ENCODE measurements at places on chromosomes 6 and 20.

DNA sequence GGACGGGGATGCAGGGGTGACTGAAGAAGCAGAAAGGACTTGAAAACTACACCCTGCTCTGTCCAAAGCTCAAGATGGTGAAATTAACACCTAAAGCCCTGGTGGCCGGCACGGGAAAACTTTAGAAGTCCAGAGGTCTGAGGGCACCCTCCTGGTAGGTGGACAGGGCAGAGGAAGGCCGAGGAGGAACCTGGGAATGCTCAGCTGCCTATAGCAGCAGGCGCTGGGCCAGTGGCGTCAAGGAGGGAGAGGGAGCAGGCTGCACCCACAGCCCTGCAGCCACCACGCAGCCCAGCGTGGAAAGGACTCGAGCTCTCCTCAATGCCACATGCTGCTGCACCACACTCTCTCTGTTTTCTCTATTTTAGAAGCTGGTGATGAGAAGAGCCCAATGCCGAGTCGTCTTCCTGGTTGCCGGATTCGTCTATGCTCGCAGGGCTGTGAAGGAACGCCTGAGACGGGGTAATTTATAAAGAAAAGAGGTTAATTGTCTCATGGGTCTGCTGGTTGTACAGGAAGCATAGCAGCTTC is 248.3 kb upstream of the AFDN start:
- DNase-seq: no peak

- no peak for DNase-seq
Measured at GRCh38 chr6:16982807-16983206, 119.0 kb upstream of the STMND1 start.

DNA sequence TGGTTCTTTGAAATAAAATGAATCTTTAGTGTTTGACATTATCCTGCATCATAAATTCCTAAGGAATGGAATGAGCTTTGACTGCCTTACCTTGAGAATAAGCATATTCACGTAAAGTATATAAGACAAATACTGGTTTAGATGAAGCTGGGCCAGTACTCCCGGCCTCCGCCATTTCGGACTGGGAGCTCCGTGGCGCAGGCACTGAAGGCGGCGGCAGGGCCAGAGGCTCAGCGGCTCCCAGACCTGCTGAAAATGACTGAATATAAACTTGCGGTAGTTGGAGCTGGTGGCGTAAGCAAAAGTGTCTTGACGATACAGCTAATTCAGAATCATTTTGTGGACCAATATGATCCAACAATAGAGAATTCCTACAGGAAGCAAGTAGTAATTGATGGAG is 76.2 kb upstream of the FAM83B start:
- DNase-seq: no peak

GRCh38 chr20:45796337-45797065 is 4.7 kb downstream of the DNTTIP1 start:
- DNase-seq: no peak

- DNase-seq: no peak
Measured at GRCh38 chr20:42134265-42135098, 516.3 kb upstream of the CHD6 start.

DNA sequence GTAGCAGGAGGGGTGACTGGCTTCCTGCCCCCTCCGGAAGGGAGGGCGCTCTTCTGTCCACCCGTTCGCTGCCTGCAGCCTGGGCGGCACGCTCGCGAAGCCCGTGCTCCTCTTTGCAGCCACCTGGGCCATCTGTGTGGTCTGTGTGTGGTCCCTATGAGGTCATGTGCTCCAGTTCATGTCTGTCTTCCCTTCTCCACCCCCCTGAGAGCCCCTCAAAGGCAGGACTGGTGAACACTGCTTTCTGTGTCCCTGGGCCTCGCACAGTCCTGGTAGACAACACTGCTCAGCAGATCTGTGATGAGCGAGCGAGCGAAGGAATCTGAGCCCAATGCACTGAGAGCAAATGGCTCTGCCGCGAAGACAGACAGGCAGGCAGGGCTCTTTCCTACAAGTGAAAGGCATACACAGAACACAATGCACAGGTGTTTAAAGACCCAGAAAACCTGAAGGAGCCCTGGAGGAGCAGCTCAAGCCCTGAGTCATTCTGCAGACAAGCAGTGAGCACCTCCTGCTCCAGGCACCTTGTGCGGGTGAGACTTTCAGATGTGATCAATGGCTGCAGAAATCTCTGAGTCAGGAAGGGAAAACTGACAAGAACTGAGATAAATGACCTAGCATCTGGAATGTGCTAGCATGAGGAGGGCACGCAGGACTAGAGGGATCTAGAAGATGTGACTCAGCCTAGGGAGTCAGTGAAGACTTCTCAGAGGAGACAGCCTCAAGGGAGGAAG is 27.1 kb downstream of the PPP1R3G start:
- DNase-seq: no peak

DNA sequence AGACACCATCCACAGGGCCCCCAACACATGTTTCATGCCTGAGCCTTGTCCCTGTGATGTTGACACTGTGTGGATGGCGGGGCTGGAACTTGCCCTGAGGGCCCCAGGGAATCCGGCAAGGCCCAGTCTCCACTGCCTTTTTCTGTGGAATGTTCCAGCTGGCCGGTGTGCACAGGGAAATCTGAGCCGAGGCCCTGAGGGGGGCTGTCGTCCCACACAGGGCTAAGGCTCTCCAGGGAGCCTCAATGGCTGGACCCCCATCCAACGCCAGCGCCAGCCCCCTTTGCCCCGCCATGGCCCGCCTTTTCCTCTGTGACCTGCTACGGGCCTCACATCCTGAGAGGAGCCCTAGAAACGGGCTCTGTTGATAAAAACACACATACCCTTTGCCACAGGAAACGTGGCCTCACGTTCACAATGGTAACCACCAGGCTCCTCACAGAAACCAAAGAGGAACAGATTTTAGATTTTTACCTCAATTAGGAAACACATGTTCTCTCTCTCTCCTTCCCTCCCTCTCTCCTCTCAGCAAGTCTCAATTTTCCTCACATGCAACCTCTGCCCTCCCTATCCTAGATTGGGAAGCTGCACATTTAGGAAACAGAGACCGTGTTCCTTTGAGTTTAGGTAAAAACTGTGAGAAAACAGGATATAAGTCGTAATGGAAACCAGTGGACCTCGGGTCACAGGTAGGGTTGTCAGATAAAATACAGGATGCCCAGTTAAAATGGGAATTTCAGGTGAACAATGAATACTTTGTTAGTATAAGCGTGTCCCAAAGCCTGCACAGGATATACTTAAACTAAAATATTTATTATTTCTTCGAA is 13.7 kb upstream of the ZNF831 start:
- DNase-seq: peak; percentile 70

GRCh38 chr20:32444474-32445220 is 86.5 kb downstream of the ASXL1 start:
- no peak for DNase-seq

DNA sequence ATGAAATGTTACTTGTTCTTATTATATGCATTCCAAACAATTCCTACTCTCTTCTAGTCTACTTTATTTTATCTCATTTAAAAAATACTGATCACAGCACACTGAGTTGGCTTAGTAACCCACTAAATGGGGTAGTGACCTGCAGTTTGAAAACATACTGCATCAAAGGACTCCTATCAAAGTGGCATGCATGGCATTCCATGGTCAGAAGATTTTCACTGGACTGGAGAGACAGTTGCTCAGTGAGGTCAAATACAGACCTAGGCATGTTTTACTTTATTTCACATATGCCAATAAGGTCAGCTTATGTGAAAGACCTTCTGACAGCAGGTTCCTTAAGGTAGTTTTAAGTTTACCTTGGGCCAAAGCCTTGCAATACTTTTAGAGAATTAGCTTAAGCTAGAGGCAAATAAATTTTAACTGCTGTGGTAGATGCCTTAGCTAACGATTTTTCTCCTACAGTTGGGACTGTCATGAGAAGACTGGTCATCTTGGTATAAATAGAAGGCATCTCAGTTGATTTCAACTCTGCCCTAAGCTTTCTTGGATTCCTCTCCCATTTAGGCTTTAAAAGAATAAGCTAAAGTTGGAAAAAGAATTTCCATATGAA is 35.1 kb downstream of the TPD52L1 start:
- DNase-seq: no peak

DNA sequence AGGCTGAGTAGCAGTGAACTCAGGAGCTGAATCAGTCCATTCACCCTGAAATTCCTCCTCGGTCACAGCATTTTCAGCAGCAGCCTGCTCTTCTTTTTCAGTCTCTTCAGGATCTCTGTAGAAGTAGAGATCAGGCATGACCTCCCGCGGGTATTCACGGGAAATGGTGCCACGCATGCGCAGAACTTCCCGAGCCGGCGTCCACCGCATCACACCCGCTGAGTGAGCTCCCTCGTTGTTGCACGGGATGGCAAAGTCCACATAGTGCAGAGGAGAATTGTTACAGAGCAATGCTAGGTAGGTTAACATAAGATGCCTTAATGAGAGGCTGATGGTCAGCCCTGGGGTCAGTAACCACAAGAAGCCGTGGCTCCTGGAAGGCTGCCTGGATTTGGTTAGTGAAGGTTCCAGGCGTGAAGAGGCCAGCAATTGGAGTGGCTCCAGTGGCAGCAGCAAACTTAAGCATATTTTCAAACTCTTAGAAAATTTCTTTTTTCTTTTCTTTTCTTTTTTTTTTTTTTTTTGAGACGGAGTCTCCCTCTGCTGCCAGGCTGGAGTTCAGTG is 113.5 kb upstream of the HDAC2 start:
- DNase-seq: no peak

- DNase-seq: no peak
Measured at GRCh38 chr6:38214159-38214558, 394.6 kb downstream of the ZFAND3 start.

GRCh38 chr6:134810402-134810801 is 139.5 kb downstream of the ALDH8A1 start:
- no peak for DNase-seq

GRCh38 chr6:161804838-161805237 is 531.0 kb upstream of the AGPAT4 start:
- no peak for DNase-seq

DNA sequence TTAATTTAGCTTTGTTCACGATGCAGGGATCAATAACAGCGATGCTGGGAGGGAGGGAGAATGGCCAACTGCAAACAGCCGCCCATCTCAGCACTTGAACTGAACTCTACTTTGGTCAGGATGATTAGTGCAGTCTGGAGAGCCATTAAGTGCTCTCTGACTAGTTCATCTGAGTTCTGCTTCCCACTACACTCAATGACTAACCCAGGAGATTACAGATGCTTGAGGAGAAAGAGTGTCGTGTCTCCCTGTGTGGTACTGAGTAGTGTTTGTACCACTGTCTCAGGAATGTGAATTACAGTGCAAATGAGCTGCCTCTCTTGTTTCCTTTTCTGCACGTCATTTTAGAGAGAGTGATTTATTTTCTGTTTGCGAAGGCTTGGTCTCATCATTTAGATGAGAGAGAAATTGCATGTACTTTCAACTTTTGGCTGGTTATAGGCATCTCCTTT is 23.5 kb downstream of the CARMIL1 start:
- DNase-seq: no peak

DNA sequence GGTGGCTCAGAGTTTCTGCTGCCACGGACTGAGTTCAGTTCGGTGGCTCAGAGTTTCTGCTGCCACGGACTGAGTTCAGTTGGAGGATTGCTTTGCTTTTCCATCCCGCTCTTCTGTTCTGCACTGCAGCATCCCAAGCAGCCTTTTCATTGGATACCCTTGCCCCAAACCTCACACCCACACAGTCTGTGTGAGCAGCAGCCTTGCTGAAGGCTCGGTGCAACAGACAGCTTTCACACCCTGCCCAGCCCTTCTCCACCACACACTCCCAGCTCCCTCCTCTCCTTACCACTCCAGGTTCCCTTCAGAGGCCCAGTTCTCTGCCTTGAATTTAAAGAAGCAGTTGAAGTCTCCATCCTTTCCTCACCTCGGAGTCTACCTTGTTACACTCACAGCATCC is 52.5 kb upstream of the CHD6 start:
- DNase-seq: no peak

DNA sequence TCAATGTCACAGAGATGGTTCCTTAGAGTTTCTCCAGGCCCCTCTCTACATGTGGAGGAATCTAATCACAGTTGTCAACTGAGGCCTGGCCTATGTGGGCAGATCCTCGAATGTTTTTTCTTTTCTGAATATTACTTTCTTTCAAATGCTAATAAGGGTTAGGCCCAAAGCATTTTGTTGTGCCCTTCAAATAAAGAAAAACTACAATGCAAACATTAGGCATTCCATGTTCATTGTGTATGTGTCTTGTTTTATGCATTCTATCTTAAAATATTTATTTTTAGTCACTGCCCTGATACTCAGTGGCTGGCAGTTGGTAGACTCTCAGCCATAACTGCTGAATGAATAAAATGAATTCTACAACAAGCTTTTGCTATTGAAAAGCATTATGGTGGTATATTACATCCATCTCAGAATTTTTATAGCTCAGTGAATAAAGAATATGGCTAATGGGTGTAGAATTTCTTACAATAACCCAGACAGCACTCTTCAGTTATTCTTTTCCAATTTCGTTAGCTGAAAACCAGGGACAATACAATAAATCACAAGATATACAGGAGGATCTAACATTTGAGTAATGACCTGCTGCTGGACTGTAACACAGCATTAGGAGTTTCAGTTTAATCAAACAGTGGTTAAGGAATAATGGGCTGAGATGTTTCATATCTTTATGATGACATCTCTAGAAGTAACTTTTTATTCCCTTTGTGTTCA is 28.3 kb downstream of the RGS17 start:
- DNase-seq: no peak

- DNase-seq: no peak
Measured at GRCh38 chr20:17882065-17882833, 86.3 kb downstream of the SNX5 start.

GRCh38 chr20:33791959-33792597 is 19.1 kb upstream of the CHMP4B start:
- peak; percentile 34 for DNase-seq

- DNase-seq: no peak
Measured at GRCh38 chr20:25025091-25025861, 32.7 kb downstream of the ACSS1 start.

DNA sequence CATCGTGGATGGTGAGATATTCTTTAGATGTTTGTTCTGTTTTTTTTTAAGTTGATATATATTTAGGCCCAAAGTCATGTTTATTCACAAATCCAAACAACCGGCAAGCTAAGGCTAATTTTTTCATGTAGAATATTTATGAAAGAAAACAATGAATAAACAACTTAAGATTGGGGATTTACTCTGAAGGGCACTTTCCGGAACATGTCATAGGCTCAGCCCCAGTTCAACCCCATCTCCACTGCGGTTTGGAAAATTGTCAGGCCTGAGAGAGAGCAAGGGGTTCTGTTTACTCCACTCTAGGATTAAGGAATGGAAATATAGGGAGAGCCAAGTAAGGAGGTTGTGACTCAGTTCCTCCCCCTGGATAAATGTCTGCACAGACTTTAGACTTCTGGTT is 18.3 kb downstream of the RPS6KA2 start:
- no peak for DNase-seq

- no peak for DNase-seq
Measured at GRCh38 chr6:31737315-31737990, 1.1 kb upstream of the CLIC1 start.

DNA sequence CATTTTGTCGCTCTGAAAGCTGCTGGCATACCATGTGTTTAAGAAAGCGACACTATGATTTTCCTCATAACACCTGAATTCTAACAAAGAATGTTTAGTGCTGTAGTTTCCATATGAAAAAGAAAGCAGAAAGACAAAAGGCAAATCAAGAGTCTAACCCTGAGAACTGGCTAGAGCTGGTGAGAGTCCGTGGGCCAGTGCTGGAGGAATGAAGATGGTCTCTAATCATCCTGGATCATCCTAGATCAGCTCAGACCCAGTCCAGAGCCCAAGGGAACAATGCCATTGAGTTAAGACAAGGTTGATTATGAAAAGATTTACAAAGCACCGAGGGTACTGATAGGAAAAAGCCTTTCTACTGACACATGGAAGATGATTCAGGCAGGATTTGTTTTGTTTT is 73.0 kb upstream of the MYLIP start:
- DNase-seq: no peak

Data from effector CD4-positive, alpha-beta T cell (primary cell).